ENCODE measurements at places on chromosomes 3 and 15.

DNA sequence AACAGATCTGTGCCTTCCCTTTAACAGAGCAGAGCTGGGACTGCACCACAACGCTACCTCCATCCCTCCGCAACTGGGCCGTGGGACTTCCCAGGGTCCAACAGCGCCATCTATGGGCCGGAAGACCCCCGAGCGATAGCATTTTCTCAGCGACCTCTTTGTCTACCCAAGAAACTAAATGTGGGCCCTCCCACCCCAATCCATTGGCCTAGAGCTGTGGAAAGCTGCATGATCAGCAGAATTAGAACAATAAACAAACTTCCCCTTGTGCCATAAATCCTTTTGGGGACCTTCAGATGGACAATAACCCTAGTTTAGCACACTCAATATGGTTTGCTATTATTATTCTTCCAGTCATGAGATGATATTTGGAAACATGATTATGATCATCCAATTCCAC is 74.8 kb upstream of the NTRK3 start:
- DNase-seq: no peak

DNA sequence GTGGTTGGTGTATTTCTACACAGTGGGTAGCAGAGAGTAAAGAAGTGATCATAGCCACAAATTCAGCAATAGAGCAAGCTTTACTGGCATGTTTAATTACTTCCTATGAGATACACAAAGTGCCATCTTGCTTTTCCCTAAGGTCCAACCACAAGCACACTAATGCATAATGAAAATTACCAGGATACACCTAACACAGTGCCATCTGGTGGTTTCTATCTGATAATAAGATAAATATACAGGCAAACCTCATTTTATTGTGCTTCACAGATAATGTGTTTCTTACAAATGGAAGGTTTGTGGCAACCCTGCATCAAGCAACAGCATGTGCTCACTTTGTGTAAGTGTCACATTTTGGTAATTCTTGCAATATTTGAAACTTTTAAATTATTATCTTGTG is 223.0 kb downstream of the NSUN3 start:
- DNase-seq: no peak

GRCh38 chr3:25273582-25274171 is 154.4 kb upstream of the RARB start:
- no peak for DNase-seq

DNA sequence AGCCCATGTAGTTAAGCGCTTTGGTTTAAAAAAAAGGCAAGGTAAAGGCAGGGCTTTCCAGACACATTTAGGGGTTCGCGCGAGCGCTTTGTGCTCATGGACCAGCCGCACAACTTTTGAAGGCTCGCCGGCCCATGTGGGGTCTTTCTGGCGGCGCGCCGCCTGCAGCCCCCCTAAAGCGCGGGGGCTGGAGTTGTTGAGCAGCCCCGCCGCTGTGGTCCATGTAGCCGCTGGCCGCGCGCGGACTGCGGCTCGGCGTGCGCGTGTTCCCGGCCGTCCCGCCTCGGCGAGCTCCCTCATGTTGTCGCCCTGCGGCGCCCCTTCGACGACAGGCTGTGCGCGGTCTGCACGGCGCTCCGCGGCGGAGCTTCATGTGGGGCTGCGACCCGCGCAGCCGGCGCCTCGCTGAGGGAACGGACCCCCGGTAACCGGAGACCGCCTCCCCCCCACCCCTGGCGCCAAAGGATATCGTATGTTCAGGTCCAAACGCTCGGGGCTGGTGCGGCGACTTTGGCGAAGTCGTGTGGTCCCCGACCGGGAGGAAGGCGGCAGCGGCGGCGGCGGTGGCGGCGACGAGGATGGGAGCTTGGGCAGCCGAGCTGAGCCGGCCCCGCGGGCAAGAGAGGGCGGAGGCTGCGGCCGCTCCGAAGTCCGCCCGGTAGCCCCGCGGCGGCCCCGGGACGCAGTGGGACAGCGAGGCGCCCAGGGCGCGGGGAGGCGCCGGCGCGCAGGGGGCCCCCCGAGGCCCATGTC is 927 bp downstream of the SMAD6 start:
- no peak for DNase-seq

DNA sequence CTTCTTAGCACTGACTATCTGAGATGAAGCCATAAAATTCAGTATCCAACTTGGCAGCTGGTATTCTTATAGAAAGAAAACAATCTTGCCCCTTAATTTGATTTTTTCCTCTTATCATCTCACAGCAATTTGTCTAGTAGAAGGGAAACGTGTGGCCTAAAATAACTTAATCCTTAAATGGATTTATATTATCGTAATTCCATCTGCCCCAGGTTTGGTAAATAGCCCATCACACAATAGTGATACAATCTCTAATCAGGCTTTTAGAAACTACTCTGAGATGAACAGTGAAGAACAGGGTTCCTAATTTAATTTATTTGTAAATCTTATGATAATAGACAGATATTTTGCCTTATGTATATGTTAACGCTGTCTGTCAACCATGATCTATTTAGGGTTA is 24.8 kb downstream of the PEX5L start:
- no peak for DNase-seq

- no peak for DNase-seq
Measured at GRCh38 chr3:23594894-23595670, 210.7 kb upstream of the UBE2E1 start.

- no peak for DNase-seq
Measured at GRCh38 chr3:138418601-138419206, 15.7 kb upstream of the ESYT3 start.

DNA sequence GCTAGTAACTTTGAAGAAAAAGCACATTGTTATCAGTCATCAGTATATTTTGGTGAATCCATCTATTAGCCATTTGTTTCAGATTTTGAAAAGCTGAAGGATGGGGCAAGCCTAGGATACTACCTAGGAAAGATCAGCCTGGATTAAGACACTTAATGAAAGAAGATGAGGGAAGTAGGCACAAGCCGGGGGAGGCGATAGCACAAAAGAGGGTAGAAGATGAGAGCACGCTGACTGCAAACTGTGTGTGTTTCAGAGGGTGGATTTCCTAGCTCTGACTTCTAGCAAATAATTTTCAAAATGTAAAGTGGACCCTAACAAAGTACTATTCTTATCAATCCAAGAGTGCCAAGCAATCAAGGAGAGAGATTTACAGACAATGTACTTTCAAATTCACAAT is 22.2 kb upstream of the SOX2 start:
- DNase-seq: no peak

- DNase-seq: no peak
Measured at GRCh38 chr3:161343986-161344385, 27.3 kb downstream of the SPTSSB start.

GRCh38 chr3:54931182-54931581 is 3.3 kb upstream of the LRTM1 start:
- DNase-seq: no peak

DNA sequence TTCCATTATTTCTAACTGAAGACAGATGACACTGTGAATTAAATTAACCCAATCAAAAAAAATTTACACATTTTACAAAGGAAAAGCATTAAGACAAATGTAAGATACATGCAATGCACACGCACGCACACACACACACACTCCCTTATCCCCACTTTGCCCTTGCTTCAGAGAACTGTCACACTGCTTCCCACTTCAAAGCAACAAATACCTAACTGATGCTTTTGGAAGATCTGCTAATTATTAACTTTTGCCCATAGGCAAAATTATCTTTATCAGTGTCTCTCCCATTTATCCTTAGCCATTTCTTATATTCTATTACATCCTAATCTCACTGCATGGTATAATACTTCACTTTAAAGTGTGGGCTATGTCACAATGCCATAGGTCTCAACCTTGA is 60.3 kb downstream of the SETD2 start:
- no peak for DNase-seq

- DNase-seq: no peak
Measured at GRCh38 chr3:172676196-172676922, 34.5 kb downstream of the NCEH1 start.

DNA sequence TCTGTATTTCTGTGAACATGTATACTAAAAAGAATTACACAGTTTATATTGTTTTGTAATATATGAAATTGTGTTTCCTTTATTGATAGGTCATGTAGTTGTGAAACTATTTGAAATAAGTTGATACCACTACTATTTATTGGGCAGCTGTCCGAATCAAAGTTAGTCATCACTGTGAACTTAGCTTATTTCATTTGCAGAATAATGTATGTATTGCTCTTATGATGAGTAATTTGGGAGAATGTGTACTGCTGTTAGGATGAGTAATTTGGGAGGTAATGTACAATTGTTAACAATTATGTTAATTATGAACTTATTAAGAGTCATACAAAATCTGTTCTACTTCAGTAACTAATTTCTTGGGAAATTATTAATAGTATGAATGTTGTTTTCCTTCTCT is 22.2 kb downstream of the FXR1 start:
- no peak for DNase-seq

- no peak for DNase-seq
Measured at GRCh38 chr15:81480645-81481053, 106.6 kb upstream of the TMC3 start.

GRCh38 chr3:153137626-153138025 is 24.4 kb upstream of the RAP2B start:
- no peak for DNase-seq

GRCh38 chr15:55526559-55527036 is 18.6 kb upstream of the DNAAF4 start:
- DNase-seq: no peak

DNA sequence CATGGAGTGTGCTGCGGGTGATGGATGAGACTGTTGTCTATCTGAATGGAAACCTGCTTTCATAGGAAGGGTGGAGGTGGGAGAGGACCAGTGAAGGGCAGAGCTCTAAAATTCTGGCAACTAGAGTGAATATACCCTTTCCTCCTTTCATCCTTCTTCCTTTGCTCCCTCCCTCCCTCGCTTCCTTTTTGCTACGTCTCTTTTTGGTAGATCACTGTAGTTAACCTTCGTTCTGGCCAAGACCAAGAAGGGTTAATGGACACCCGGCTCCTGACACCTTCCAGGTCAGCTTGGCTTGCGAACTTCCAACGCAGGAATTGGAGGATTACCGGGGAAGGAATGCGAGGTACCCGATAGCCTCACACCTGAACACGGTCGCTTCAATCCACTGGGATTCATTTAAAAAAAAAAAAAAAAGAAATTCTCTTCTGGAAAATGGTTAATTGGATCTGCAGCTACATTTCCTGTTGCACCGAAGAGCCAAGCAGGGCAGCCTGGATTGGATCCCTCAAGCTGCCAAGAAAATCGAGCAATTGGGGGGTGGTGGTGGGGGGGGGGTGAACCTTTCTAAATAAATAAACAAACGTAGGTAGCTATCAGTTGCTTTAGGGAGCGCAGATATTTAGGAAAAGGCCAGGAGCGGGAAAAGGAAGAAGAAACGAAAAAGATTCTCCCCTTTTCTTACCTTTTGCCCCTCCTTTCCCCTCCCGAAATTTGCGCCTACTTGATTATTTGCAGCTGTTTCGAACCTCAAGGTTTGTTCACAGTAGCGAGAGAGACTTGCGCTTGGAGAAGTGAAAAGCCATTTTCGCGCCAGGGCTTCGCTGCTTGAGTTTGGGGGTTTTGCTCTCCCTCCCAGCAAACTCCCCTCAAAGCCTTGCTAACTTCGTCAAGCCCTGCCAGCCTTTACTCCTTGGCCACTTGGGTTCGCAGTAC is 9.5 kb upstream of the NR2F2 start:
- DNase-seq: no peak

DNA sequence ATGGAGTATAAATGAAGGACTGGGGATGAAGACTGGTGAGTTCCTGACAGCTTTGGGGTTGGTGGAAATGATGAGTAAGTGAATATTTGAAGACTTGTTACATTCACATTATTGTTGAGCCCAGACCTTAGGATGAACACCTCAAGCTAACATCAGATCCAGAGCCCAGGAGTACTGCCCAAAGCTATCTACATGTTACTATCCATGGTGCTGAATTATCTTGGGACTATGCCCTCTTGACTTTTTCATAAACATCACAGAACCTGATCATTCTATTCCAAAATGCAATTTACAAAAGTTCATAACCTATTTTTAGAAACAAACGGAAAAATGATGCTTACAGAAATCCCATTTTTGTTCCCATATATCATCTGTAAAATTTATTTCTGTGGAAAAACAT is 613.3 kb downstream of the TUSC7 start:
- no peak for DNase-seq

- no peak for DNase-seq
Measured at GRCh38 chr3:101973163-101973505, 123.8 kb downstream of the NFKBIZ start.

DNA sequence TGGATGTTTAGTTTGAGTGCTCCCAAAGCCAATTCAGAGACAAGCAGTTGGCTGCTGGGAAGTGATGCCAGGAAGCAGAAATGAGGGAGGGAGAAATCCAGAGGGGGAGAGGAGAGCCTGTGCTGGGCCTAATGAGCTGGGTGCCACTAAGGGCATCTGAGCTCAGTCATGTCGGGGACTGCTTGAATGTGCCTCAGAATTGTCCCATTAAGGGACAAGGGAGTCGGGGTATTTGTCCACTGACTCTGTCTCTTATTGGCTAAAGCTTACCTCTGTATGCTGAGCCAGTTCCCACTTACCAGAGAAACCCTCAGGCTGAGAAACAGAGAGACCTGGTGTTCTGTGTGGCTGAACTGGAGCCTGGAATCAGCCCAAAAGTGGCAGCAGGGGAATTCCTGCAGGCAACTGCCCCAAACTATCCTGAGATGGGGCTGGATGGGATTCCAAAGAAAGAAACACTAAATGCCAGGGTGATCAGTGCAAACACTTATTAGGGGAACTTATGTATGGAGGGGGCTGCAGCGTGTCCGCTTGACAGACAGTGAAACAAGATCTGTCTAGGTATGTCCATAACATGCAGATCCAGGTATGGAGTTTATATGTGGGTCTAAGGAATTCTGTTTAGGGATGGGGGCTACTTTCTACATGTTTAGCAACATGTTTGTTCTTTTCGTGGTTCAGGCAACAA is 48.6 kb downstream of the NR1D2 start:
- DNase-seq: no peak

- no peak for DNase-seq
Measured at GRCh38 chr3:196624907-196625306, 14.6 kb upstream of the NRROS start.

DNA sequence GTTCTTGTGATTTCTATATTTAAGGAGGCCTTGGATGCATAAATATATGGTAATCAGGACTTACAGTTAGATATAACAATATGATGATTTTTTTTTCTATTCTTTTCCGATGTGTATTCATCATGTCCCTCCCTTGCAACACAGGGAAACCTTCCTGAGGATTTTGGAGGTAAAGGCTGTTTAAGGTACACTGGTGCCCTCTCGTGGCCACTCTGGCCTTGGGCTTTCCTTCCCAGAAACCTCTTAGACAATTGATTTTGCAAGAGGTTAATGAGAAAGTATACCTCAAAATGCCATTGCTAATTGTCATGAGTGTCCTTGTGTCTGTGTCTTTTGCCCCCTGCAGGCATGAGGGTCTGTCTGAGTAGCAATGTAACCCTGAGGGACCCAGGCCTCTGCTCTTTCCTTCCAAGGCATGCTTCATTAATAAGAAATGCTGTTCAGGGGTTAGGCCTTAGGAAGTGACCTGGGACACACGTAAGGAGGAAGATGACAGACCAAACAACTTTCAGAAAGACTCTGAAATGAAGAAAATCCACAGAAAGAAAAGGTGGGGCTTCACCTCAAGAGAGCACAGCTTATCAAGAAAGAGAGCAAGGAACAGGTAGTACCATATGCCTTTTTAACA is 70.3 kb upstream of the PPP2R3A start:
- DNase-seq: no peak
